Stimulated activated CD4-positive, alpha-beta T cell treated with anti-CD3 and anti-CD28 coated beads, Interleukin-4, amount 100 ng/mL, for 1 hour (primary cell): ENCODE measurements at places on chromosomes 11 and 22.

GRCh38 chr22:21896951-21897513 lies 29.6 kb upstream of the MAPK1 start:
- no peak for DNase-seq

DNA sequence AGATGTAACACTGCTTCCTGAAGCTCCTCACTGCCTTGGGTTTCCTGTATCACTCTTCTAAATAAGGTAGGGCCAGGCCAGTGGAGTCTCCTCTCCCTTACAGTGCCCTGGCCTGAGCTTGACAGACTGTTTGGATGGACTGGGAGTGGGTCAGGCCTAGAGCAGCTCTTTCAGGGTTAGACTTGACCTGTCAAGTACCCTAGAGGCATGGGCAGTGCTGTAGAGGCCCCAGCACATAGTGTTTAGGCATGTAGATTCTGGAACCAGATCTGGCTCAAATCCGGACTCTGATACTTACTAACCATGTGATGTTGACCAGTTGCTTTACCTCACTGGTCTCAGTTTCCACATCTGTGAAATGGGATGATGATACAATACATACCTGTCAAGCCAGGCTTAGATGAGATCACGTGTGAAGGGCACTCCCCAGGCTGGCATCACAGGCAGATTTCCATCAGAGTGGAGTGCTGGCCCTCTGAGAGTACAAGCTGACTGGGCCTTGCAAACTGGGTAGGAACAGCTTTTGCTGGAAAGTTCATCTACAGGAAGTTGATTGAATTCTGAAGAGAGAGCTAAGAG lies 1.4 kb upstream of the MICAL2 start:
- no peak for DNase-seq

- no peak for DNase-seq
Measured at GRCh38 chr11:125446279-125446678, 49.8 kb downstream of the FEZ1 start.

DNA sequence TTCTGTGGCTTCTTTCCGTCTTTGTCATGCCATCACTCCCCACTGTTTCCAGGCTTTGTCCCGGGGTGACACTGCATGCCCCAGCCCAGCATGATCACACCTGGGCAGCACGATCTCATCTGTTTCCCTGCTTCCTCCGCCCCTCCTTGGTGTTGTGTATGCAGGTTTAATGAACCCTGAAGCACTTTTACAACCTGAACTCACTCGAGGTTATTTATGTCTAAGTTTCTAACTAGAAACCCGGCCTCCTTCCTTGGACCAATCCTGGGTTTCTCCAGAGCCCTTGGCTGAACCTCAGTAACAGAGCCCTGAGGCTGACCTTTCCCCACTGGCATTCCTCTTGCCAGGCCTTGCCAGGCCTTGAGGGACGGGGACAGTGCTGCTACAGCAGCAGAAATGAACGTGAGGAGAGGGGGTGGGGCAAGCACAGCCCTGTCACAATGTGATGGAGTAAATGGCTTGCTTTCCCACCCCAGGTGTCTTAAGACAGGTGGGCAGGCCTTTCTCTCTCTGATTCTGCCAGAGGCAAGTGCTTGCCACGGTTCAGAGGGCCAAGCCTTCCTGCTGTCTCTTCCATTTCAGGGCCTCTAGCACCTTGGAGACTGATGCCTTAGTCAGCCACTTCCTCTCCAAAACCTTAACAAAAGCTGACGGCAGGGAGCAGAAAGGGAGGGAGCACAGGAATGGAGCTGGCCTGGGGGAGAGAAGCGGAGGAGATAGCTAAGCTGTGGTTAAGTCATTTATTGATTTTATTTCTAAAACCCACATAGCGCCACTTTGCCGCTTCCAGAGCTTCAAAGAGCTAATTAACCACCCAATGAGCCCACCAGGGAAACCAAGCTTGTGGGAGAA lies 3.1 kb upstream of the PYGM start:
- peak; percentile 12 for DNase-seq

DNA sequence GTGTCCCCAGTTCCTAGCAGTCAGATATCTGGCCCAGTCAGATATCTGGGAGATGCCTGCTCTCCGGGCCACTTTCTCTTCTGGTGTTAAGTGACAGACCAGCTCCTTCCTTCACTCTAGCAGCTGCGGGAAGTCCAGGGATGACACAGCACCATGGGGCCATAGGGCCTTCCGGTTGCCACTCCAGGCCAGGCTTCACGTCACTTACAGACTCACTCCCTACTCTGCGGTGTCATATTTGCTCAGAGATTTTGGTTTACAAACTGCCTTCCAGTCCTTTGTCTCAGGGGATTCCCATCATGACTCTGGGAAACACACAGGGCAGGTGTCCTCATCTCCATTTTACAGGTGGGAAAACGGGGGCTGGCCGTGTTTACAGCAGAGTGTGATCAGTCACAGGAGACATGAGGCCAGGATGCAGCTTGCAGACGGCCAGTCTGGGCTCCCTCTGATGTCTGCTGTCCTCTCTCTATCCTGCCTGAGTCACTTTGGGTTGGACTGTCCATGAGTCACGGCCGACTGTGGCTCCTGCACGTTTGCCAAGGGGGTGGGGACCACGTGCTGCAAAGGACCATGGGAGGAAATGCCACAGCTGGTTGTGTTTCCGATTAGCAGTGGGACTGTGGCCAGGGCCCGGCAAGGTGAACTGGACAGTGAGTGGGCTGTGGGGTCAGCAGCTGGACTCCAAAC lies 8.2 kb upstream of the TBC1D22A start:
- DNase-seq, result peak; percentile 23

- DNase-seq, result no peak
Measured at GRCh38 chr11:92475819-92476218, 251.2 kb downstream of the FAT3 start.

DNA sequence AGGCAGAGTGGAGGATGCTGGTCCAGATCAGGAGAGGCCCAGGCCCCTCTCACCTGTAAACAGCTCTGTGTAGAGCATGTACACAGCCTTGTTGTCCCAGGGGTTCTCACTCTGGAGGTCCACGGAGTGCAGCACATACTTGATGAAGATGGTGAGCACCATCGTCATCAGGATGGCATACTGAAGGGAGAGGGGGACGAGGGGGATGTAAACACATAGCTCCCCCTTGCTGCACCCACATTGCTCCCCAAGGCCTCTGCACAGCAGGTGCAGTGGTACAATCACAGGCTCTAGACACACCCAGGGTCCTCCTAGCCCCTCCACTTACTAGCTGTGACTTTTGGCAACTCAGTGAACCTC lies 2.9 kb downstream of the SYVN1 start:
- DNase-seq, result no peak

DNA sequence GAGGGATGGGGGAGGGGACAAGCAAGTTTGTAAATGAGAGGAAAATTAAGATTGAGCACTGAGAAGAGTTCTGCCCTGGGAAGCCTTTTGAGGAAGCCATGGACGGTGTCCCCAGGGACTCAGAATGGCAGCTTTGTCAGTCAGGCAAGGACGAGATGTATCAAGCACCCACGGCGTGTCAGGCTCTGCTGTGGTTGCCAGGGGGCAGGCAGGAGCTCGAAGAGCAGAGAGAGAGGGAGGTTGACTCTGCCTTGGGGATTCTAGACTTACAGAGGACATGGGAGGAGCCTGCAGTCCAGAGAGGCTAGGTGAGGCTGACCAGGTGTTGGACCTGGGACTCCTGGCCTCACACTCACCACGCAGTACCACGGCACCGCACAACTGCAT lies 29.1 kb upstream of the SYT7 start:
- DNase-seq, result no peak

- no peak for DNase-seq
Measured at GRCh38 chr22:40487663-40488249, 117.4 kb downstream of the SGSM3 start.

DNA sequence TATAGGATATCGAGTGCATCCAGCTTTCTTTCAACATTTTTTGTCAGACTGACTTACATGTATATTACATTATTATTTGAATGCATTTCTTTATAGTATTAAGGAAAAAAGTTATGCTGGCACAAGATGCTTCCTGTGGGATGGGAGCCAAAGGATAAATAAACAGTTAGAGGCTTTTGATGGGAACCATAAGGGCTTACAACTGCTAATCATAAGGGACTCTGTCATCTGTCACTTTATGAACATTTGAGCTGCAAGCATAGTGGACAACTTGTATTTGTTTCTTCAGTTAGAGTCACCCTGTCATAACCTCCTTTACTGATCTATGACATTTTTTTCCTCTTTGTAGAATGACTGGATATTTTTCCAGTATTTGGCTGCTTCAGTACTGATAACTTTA lies 132.4 kb upstream of the CHORDC1 start:
- DNase-seq, result no peak

- DNase-seq, result no peak
Measured at GRCh38 chr11:6204706-6205105, 651 bp upstream of the C11orf42 start.

DNA sequence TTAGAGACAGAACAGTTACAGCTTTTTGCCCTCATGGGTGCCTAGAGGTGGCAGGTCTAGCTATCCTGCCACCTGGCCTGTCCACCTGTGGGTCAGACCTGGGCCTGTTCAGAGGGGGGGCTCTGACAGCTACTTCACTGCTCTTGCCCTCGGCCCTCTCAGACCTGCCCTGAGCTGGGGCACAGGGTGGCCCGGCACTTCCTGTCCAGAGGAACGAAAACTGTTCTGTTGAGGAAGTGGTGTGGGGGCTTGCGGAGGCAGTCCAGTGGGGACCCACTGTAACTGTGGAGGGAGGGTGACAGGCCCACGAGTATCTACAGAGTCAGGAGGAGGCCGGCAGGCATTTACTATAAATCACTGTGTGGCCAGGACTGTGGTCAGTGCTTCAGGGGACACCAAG lies 16.2 kb downstream of the TESMIN start:
- no peak for DNase-seq

GRCh38 chr11:48538991-48539390 lies 50.4 kb downstream of the OR4A47 start:
- DNase-seq, result no peak

GRCh38 chr11:32081901-32082300 lies 9.0 kb upstream of the RCN1 start:
- DNase-seq, result no peak

- no peak for DNase-seq
Measured at GRCh38 chr11:76885390-76886097, 24.8 kb downstream of the ACER3 start.

- no peak for DNase-seq
Measured at GRCh38 chr11:64415286-64415685, 56.3 kb downstream of the RPS6KA4 start.

DNA sequence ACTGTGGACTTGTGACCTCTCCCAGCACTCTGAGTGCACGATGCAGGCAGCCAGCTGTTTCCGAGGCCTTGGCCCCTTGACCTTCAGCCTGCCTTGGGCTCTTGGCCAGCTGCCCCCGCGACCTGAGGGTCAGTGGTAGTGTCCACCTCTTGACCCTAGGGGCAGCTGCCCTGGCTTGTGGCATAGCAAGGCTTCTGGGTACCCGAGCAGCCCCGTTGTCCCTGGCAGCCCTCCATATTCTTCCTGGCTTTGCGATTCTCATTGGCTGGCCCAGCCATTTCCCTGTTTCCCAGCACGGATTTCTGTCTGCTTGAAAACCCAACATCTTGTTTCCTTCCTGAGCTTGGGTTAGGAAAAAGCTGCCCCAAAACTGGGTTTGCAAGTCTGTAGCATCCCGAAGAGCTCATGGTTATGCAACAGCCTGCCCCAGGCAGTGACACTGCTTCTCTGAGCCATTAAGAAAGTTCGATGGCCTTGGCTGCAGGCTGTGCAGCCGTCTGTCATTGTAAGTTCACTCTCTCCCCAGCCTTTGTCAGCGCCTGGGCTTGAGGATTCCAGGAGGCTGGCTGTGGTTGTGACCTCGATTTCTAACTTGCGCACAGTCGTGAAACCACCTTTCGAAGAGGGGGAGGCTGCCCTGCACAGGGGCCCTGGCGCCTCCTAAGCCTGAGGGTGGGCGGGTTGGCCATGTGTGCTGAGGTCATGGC lies 48.8 kb downstream of the FBLN1 start:
- no peak for DNase-seq

GRCh38 chr22:46041642-46042041 lies 64.7 kb upstream of the WNT7B start:
- no peak for DNase-seq

DNA sequence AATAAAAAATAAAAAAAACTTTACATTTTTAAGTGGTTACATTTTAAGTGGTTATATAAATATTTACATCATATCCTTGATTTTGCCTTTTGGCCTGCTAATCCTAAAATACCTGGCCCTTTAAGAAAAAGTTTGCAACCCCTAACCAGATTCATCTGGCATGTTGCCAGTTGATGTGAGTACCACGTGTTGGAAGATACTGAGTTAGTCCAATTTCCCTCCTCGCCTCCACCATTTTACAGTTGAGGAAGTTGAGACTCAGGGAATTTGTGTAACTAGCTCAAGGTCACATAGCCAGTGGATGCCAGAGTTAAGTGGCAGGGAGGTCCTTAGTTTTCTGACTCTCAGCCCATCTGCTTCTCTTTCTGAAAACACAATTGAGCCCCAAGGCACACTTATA lies 5.1 kb downstream of the ELF5 start:
- no peak for DNase-seq
